ENCODE measurements at places on chromosomes 12 and 14.

DNA sequence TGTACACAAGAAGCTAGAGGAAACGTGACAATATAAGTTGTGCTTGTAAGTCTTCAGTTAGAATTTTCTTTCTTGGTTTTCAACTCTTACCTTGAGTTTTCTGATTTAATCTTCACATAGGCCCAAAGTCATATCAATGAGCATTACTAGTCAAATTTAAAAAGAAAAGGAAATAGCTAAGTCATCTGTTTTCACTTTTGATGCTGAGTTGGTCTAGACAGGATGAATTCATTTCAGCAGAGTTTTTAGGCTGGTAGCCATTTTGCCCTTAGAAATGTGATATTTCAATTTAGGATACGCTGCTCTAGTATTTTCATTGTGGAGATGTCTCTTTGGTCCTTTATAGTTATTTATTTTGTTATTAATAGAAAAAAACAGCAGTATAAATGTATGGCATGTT, 44.6 kb upstream of the KRAS start:
- DNase-seq: no peak

DNA sequence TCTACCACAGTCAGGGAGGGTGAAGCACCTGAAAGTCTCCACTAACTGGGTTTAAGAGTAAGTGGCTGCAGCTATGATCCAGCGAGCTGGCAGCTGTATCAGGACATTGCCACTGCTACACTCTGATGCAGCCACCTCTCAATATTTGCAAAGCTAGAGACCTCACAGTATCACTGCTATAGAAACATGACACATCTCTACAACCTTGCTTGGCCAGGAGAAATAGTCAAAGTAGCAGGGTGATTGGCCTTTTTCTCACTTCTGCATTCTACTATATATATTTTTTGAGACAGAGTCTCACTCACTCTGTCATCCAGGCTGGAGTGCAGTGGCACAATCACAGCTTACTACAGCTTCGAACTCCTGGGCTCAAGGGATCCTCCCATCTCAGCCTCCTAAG, 9.3 kb upstream of the FMNL3 start:
- no peak for DNase-seq

DNA sequence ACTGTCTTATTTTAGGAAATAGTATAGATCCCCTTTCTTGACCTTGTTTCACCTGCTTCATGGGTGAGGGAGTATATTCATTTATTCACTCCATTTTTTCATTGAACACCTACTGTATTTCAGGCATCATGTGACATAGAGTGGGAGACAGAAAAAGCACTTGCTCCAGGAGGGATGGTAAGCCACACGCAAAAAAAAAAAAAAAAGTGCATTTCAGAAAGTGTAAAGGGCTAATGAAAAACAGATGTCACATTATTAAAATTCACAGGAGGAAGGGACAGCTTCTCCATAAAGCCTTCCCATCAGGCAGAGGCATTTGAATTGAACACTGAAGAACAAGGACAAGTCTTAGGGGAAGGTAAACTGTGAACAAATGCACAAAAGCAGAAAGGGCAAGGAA, 7.5 kb downstream of the SLC8A3 start:
- no peak for DNase-seq

DNA sequence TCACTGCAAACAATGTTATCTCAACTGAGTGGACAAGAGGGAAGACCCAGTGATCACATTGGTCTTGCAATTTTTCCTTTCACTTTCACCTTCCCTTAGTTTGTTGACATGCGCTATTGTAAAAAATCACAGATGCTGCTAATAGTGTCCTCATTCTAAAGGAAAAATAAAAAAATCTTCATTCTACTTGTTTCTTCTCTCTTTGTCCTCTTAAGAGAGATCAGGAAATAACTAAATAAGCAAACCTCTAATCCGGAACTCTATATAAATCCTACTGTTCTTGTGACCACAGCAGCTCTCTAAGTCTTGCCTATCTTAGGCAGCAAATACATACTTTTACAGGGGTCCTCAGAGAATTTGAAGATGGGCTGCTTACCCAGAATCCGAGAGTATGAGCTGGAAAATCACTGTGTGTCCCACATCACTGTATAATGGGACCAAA, 257.7 kb downstream of the NAV3 start:
- no peak for DNase-seq

DNA sequence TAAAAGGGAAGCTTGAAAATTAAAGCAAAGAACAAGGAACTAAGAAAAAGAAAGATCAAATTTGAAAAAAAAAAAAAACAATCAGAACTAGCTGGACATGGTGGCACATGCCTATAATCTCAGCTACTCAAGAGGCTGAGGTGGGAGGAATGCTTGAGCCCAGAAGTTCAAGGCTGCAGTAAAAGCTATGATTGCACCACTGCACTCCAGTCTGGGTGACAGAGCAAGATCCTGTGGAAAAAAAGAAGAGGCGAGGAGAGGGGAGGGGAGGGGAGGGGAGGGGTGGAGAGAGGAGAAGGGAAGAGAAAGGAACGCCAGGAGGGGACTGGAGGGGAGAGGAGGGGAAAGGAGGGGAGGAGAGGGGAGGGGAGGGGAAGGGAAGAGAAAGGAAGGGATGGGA, 43.0 kb downstream of the EEA1 start:
- no peak for DNase-seq

All from activated CD4-positive, alpha-beta T cell treated with anti-CD3 and anti-CD28 coated beads for 24 hours (primary cell).